ENCODE measurements at places on chromosomes 7 and 10. TPM values are rescaled to one million over a fixed set of nuclear protein-coding genes. Genes with fewer than 3 reads are reported as not detected.

DUSP5 gene
- 28.5 TPM for total RNA-seq

CLDN4 gene
- under 0.01 TPM for total RNA-seq

TDRD1 gene
- 0.16 TPM for total RNA-seq

WASHC2C gene
- total RNA-seq, result 25.1 TPM

SPAM1 gene
- total RNA-seq, result not detected

ABCB1 gene
- total RNA-seq, result not detected

BLNK gene
- total RNA-seq, result not detected

CTAGE4 gene
- under 0.01 TPM for total RNA-seq

TET1 gene
- total RNA-seq, result 2.6 TPM

AGK gene
- 20.6 TPM for total RNA-seq

IL2RA gene
- total RNA-seq, result not detected

SLC13A1 gene
- not detected for total RNA-seq

SFXN2 gene
- total RNA-seq, result 3.4 TPM

CREB5 gene
- 1.1 TPM for total RNA-seq

NEBL gene
- total RNA-seq, result 3.2 TPM

BMS1 gene
- total RNA-seq, result 12.8 TPM

LHPP gene
- total RNA-seq, result 11.2 TPM

TMEM270 gene
- not detected for total RNA-seq

ZNF503 gene
- total RNA-seq, result 10.8 TPM

CCSER2 gene
- total RNA-seq, result 14.4 TPM

RNF32 gene
- not detected for total RNA-seq

WNT2 gene
- total RNA-seq, result not detected

PLCE1 gene
- 3.2 TPM for total RNA-seq

DNAJC12 gene
- total RNA-seq, result 9.4 TPM

PILRA gene
- total RNA-seq, result 1.1 TPM

POR gene
- total RNA-seq, result 67.0 TPM

ZFAND2A gene
- 34.8 TPM for total RNA-seq

ADIRF gene
- 13.5 TPM for total RNA-seq

RBP3 gene
- total RNA-seq, result not detected

TMEM196 gene
- not detected for total RNA-seq

ZNF365 gene
- total RNA-seq, result 0.36 TPM

Data from cardiac atrium fibroblast (primary cell).